ENCODE measurements at places on chromosomes 6 and 20.

GRCh38 chr6:115706324-115706723 is 354.4 kb downstream of the FRK start:
- DNase-seq = no peak

GRCh38 chr6:40881501-40881900 is 157.5 kb downstream of the UNC5CL start:
- no peak for DNase-seq

DNA sequence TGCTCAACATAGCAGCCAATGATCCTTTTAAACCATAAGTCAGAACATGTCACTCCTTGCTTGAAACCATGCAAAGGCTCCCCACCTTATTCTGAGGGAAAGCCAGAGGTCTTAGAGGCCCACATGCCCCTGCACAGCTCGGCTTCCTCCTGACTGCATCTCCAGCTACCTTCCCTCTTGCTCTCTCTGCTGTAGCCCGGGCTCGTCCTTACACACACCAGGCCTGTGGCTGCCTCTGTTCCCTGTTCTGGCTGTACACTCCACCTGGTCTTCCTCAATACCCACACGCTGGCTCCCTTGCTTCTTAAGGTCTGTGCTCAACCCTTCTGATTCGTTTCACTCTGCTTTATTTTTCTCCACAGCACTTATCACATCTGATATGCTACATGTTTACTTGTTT is 116.2 kb downstream of the TNFAIP3 start:
- DNase-seq = no peak

DNA sequence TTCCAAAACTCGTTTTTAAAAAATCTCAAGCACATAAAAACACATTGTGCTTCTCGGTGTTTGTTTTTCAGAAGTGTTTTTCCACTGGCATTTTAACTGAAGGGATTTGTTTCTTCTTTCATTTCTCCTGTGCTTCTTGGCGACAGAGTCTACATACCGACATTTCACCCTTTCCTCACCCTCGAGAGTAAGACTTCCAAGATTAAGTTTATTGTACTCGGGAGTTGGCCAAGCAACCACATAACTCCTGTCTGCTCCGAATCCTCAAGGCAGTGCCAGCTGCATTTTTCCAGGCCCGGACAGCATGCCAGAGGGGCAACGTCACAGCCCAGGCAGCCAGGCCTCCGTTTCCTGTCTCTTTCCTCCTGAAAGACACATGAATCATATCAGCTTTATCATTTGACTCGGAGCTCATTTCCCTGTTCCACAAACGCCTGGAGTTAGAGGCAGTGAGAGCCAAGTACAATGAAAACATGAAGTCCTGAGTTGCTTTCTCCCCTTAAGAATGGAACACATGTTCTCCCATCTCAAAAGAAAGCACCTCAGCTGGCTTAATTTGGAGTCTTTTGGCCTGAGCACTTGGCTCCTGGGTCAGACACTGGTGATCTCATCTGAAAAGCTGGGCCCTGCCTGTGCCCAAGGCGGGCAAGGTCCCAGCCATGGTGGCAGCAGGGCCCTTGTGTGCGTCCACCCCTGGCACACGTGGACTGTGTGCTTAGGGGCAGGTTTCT is 23.2 kb upstream of the FAM50B start:
- peak; percentile 99 for DNase-seq

GRCh38 chr6:127120023-127120786 is 1.7 kb downstream of the RSPO3 start:
- DNase-seq = no peak

GRCh38 chr20:9128568-9128967 is 59.7 kb downstream of the PLCB4 start:
- no peak for DNase-seq

- peak; percentile 44 for DNase-seq
Observed at GRCh38 chr20:10922506-10922905, 248.7 kb upstream of the JAG1 start.

- DNase-seq = no peak
Observed at GRCh38 chr6:143598466-143599080, 79.2 kb upstream of the PHACTR2 start.

- DNase-seq = no peak
Observed at GRCh38 chr6:134701301-134701700, 248.6 kb downstream of the ALDH8A1 start.

DNA sequence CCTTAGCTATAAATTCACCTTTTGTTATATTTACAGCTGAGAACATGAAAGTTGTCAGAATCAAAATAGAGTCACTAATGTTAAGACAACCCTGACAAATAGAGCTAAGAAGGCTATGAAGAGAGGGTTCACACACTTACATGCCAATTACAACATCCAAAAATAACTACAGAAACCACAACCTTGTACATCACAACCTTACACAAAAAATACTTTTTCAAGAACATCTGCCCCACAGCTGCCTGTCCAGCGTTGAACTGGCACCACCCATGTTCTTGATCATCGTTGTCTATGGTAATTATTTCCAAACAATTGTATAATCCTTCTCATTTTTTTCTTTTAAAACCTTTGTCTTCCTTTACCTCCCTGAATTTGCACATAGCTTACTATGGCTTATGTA is 231.2 kb upstream of the FKBP1C start:
- no peak for DNase-seq

DNA sequence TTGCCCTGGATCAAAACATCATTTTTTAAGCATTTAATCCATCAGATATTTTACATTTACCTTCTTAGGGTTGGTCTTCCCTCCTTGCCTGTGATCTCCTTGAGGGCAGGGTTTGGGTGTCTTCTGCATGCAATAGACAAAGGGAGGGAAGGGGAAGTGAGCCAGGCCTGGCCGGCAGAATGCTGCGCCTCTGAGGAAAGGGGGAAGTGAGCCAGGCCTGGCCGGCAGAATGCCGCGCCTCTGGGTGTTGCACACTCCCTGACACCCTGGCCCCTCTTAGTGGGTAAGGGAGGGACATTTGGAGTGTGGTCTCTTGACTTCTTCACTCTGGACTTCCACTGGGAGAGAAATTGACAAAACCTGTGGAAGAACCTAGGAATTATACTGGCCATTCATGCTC is 12.4 kb downstream of the PSMF1 start:
- no peak for DNase-seq

GRCh38 chr6:56043076-56043475 is 167.7 kb upstream of the BMP5 start:
- DNase-seq = no peak

GRCh38 chr20:43914311-43915210 is at the start of gene TOX2:
TSS of gene TOX2 (plus strand) at chr20:43914852. CDS start at chr20:43914892, 40 bp downstream.
- peak; percentile 57 for DNase-seq

DNA sequence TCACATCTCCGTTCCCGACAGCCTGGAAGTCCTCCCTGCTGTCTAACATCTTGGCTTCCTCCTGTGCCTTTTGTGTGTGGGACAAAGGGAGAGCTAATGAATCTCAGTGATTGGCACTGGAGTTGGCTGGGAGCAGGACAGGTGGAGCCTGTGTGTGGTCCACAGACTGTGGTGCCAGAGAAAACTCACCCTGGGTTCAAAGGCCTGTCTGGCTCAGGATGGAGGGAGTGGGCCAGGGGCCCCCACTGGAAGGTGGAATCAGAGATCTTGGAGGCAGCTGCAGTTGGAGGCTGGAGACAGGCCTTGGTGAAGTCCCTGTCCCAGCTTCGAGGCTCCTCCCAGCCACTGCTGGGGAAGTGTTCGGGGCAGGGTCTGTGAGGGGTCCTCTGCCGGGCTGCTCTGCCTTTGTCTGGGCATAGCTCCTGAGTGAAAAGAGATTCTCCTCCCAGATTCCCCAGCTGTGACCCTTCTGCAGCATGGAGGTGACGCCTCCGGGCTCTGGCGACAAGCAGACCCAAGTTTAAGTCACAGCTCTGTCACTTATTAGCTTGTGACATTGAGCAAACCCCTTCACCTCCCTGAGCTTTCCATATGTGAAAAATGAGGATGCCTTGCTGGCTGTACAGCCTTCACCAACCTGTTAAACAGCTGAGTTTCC is 13.9 kb upstream of the ITPR3 start:
- DNase-seq = no peak

GRCh38 chr6:141413196-141413595 is 719.5 kb upstream of the GJE1 start:
- DNase-seq = no peak

- DNase-seq = no peak
Observed at GRCh38 chr6:167270499-167271311, 20.4 kb upstream of the UNC93A start.
